ENCODE measurements at places on chromosomes 5 and 9.

- no peak for DNase-seq
Observed at GRCh38 chr9:69107771-69108170, 66.3 kb upstream of the TJP2 start.

GRCh38 chr9:117825609-117826347 is 121.6 kb downstream of the TLR4 start:
- no peak for DNase-seq

DNA sequence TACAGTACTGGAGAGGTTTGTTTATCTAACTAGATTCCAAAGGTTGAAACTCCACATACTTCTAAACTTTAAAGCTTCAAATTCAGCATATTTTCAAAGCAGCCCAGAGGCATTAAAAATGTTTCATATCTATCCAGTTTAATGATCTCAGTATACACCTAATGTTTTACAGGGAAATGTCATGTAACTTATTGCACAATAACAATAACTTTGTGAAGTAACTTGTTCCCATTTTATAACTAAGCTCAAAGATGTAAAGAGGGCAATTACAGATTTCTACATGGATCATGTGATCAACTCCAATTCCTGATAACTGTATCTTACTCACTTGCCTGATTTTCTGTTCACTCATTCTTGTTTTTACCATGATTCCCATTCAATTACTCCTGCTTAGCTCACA is 610.0 kb downstream of the TAF11L14 start:
- no peak for DNase-seq

GRCh38 chr9:81787747-81788632 is 98.6 kb upstream of the TLE1 start:
- no peak for DNase-seq

- DNase-seq: no peak
Observed at GRCh38 chr5:173397516-173397915, 69.3 kb upstream of the STC2 start.

GRCh38 chr9:107208121-107208520 is 75.0 kb upstream of the RAD23B start:
- DNase-seq: no peak

- no peak for DNase-seq
Observed at GRCh38 chr5:133861161-133861737, 107.2 kb downstream of the C5orf15 start.

GRCh38 chr5:59051951-59052350 is 469.1 kb downstream of the RAB3C start:
- DNase-seq: no peak

- DNase-seq: no peak
Observed at GRCh38 chr9:114722081-114722621, 40.2 kb upstream of the TEX48 start.

DNA sequence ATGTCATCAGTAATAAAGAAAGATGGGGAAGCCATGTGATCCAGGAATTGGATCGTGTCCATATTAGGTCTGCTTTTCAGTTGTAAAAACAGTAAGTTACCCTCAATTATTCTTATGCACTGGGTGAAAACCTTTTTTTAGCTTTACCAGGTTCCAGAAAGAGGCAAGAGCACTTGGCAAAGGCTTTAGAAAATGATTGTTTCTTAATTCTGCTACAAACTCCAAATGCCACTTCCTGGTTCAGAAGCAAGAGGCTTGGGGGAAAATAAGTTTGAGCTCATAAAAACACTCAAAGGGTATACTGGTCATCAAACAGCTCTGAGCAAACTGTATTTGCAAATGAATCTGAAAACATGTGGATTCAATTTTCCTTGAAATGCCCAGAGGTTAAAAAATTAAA is 615.6 kb downstream of the EBF1 start:
- DNase-seq: no peak

DNA sequence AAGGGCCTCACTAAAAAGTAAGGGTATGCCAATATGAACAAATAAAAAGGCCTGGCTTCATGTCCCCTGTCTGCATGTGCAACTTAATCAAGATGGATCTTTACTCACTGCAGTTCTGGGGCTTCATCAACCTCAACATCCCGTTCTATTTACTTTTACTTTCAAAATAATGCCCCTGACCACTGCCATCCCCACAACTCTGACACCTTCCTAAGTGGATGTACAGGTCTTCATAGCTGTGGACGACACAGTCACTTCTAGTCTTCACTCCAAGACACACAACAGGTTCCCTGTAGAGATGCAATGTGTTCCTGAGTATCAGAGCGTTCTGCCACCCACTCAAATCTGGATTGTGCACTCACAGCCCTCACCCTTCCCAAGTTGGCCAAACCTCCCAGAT is 136.1 kb downstream of the ENC1 start:
- DNase-seq: no peak

GRCh38 chr5:91928754-91929521 is 545.8 kb upstream of the ARRDC3 start:
- no peak for DNase-seq

GRCh38 chr9:2012347-2012746 is 2.8 kb upstream of the SMARCA2 start:
- no peak for DNase-seq

DNA sequence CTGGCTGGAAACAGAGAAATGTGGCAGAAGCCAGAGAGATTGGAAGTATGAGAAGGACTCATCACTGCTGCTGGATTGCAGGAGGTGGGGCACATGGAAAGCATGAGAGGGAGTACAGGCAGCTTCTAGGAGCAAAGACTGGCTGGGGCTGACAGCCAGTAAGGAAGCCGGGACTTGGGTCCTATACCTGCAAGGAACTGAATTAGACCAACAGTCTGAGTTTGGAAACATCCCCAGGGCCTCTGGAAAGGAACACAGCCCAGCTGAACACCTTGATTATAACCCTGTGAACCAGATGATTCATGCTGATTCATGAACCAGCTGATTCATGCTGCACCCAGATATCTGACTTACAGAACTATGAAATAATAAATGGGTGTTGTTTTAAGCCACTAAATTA is 93.4 kb downstream of the OSTF1 start:
- no peak for DNase-seq

- DNase-seq: no peak
Observed at GRCh38 chr5:41414598-41414997, 95.8 kb downstream of the PLCXD3 start.
